ENCODE measurements at places on chromosomes 4 and X.

DNA sequence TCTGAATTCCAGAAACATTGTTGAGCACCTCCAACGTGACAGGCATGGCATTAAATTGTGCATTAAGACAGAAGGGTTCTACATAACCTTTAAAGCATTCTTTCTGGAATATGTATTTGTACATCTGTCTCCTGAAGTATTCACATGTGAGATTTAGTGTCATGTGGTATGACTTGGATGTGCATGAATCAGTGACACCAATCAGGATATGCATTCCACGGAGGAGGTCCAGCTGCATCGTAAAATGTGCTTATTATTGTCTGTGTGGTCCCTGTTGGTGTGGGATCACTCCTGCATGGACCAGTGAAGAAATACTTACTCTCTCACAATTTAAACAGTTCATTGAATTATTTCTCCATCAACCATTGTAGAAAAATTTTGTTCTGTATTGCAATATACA is 149.0 kb downstream of the MID1 start:
- DNase-seq = no peak

- no peak for DNase-seq
Observed at GRCh38 chr4:10806953-10807645, 122.5 kb upstream of the CLNK start.

- no peak for DNase-seq
Observed at GRCh38 chrX:103530545-103530944, 11.3 kb upstream of the RAB40A start.

GRCh38 chr4:18435781-18436180 is 414.2 kb upstream of the LCORL start:
- DNase-seq = no peak

DNA sequence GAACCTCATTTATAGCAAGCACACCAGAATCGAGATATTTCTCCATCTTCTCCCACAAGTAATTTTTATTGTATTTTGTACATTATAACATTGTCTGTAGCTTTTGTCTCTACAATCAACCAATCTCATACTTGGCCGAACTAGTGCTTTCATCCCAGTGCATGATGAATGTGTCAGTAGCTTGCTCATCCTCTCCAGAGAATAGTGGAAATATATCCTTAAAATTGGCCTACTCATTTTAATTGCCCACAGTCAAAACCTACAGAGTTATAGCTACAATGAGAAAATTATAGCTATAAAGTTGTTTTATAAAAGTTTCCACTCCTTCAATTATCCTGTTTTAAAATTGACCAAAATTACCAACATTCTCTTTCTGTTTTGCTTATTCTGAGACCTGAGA is 103.8 kb downstream of the MAPK10 start:
- DNase-seq = no peak

- no peak for DNase-seq
Observed at GRCh38 chr4:168098248-168098717, 5.9 kb downstream of the ANXA10 start.

- DNase-seq = no peak
Observed at GRCh38 chrX:110131031-110131430, 128.1 kb downstream of the TMEM164 start.

DNA sequence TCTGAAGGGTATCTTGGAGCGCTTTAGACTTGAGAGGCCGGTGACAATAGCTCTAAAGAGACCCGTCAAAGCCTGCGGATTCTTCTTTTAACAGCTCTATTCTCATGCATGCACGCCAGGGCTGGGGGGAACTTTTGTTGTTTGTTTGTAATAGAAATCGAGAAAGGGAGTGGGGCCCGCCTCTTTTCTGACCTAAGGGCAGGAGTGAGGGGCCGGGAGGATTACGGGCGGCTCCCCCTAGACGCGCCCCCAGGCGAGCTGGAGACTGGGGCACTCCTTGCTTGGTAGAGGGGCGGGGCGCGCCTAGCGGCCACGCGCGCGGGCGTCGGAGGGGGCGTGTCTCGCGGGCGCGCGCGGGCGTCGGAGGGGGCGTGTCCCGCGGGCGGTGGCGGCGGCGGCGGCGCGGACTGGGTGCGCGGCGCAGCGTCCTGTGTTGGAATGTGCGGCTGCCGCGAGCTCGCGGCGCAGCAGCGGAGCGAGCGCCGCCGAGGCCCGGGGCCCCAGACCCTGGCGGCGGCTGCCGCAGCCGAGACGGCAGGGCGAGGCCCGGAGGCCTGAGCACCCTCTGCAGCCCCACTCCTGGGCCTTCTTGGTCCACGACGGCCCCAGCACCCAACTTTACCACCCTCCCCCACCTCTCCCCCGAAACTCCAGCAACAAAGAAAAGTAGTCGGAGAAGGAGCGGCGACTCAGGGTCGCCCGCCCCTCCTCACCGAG is at the start of gene REST:
Gene REST (plus strand): TSS at position 412 of the 717 bp plus-strand sequence. CDS start 2,739 bp downstream, outside the sequence.
- DNase-seq = peak; percentile 79

GRCh38 chr4:8709729-8710360 is 117.3 kb downstream of the CPZ start:
- no peak for DNase-seq

DNA sequence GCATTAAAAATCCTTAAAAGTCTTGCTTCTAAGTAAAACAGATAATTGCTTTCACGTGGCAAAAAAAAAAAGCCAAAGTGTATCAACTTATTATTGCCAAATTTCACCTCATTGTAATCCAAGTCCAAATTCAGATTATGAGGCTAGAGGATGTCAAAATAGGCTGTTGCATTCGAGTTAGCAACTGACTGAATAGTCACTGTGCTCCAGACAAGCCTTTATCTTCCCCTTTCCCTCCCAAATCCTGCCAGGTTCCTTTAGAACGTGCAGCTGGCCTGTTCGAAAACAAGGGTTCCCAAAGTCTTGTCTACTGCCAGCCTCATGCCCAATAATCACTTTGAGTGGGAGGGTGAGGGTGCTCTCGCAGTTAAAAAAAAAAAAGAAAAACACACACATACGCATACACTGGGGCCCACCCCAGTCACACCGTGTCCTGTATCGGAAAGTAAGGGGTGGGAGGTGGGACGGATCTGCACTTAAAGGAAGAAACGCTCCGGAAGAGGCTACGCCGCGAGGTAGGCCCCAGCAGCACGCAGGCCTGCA is 603 bp downstream of the MAD2L1 start:
- no peak for DNase-seq

GRCh38 chrX:65607070-65607742 is 60.2 kb upstream of the MSN start:
- DNase-seq = no peak

DNA sequence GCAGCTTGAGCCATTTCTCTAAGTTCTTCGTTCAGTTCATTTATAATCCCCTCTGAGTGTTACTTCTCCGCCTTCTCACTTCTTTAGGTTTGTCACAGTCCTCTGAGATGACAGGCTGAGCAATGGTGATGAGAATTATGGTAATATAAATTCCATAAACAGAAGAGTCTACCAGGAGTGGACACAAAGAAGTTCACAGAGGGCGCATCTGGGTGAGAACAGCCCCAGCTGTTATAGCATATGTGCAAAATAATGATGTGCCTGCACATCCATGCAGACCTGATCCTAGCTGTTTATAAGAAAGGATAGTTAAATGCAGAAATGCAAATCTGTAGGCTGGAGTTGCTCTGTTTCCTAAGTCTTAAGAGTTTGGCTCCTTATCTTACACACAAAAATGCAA is 377.5 kb downstream of the KCNIP4 start:
- no peak for DNase-seq

DNA sequence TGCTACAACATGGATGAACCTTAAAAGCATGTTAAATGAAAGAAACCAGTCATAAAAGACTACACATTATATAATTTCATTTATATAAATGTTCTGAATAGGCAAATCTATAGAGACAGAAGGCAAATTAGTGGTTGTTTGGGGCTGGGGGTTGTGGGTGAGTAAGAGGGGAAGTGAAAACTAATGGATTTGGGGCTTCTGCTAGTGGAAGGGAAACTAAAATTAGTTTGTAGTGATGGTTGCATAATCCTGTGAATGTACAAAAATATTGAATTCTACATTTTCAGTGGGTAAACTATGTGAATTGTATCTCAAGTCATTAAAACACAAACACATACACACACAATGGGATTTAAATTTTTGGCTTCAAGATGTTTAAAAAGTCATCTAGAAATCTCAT is 25.4 kb upstream of the LIMCH1 start:
- DNase-seq = no peak

- DNase-seq = no peak
Observed at GRCh38 chr4:72383439-72383838, 185.6 kb downstream of the ADAMTS3 start.

GRCh38 chr4:83010522-83011318 is at the start of gene LIN54:
Gene LIN54 (minus strand): TSS chr4:83010823. CDS start chr4:82984844, 25,979 bp downstream.
- peak; percentile 80 for DNase-seq

GRCh38 chrX:40064055-40064597 is 33.6 kb downstream of the BCOR start:
- DNase-seq = no peak

- DNase-seq = no peak
Observed at GRCh38 chr4:149923736-149924135, 108.1 kb upstream of the IQCM start.

- no peak for DNase-seq
Observed at GRCh38 chr4:76293772-76294171, 12.8 kb upstream of the STBD1 start.

GRCh38 chrX:350534-351323 is 32.1 kb upstream of the GTPBP6 start:
- no peak for DNase-seq

- no peak for DNase-seq
Observed at GRCh38 chr4:5051278-5052203, at the start of gene STK32B. Gene STK32B (plus strand): TSS chr4:5051480.

- no peak for DNase-seq
Observed at GRCh38 chrX:154750301-154751202, at the start of gene GAB3. Gene GAB3 (minus strand): TSS chrX:154751077. CDS start chrX:154751025, 52 bp downstream.

DNA sequence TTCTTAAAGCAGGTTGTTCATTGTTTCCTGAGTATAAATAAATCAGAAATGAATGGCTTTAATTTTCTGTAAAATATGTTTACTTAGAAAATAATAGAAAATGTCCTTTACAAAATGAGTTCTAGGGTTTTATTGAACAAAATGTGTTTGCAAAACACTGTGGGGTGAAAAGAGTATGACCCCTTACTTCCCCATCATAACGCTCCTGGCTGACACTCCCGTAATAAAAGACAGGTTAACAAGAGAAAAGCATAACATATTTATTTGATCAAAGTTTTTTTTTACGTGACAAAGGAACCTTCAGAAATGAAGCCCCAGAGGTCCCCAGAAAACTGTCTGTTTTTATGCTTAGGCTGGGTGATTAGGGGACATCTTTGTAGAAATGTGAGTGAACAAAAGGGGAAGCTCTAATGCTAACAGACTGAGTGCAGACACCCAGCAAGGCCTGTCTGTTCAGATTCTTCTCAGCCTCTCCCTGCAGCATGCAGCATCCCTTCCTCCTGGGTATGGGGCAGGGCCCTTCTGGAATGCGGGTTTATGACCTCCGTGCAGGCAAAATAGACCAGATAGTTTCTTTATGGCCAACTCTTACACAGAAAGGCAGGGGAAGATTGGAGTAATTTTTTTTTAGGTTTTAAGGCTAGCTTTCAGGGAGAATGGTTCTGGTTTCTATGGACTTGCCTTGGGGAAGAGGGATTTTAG is 26.1 kb downstream of the ZFP42 start:
- DNase-seq = no peak

GRCh38 chr4:26171941-26172340 is 148.9 kb upstream of the RBPJ start:
- DNase-seq = no peak

GRCh38 chr4:184475096-184475461 is 729 bp upstream of the IRF2 start:
- peak; percentile 43 for DNase-seq

- DNase-seq = no peak
Observed at GRCh38 chrX:42093756-42094155, 170.4 kb upstream of the CASK start.

DNA sequence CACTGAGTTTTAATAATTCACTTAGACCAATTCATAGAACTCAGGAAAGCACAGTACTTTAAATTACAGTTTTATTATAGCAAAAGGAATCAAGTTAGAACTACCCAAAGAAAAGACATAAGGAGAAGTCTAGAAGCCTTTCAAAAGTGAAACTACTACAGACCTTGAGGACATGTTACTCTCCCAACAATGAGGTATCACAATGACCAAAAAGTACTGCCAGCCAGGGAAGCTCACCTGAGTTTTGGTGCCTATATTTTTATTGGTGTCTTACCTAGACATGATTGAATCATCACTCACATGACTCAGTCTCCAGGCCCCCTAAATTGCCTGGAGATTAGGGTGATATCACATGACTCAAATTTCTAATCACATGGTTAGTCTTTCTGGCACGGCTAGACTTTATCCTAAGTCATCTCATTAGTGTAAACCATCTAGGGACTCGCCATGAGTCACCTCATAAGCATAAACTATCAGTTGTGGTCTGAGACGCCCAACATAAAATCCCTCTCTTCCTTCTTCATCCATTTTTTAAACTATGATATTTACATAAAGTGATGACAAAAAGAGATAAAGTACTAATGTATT is 372.3 kb downstream of the TMA16 start:
- no peak for DNase-seq

DNA sequence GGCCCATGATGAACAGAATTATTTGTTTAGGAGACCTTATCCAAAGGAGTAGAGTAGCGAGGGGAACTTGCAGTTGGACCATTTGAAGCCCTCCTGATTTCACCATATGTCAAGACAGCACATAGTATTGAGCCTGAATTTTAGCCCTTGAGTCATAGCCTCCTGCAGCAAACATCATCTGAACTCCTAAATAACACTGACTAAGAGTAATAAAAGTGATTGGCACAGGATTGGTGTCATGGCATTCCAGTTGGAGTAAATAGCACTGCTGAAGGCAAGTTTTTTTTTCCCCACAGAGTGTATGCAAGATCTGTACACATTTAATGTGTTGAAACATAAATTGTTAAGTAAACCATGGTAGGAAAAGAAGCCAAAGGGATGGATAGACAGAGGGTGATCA is 89.0 kb downstream of the COMMD8 start:
- no peak for DNase-seq

DNA sequence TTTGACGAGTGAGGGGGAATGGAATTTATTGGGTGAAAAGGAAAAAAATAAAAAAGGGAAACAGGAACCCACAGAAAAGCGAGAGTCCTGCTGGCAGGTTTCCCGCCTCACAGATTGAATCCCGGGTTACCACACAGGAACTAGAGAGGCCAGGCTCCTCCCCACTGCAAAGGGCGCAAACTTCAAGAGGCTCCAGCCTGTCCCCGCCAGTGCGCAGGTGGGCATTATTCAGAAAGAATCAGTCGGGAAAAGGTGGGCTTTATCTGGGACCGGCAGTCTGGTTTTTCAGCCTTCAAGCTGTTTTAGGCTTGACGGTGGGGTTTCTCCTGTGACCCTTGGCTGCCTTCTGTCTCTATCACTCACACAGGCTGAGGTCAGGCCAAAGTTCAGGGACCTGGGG is 1496.8 kb downstream of the RPA4 start:
- no peak for DNase-seq

Data from activated CD4-positive, alpha-beta T cell treated with anti-CD3 and anti-CD28 coated beads for 1 hour (primary cell).